ENCODE measurements at places on chromosomes 11 and 22.

DNA sequence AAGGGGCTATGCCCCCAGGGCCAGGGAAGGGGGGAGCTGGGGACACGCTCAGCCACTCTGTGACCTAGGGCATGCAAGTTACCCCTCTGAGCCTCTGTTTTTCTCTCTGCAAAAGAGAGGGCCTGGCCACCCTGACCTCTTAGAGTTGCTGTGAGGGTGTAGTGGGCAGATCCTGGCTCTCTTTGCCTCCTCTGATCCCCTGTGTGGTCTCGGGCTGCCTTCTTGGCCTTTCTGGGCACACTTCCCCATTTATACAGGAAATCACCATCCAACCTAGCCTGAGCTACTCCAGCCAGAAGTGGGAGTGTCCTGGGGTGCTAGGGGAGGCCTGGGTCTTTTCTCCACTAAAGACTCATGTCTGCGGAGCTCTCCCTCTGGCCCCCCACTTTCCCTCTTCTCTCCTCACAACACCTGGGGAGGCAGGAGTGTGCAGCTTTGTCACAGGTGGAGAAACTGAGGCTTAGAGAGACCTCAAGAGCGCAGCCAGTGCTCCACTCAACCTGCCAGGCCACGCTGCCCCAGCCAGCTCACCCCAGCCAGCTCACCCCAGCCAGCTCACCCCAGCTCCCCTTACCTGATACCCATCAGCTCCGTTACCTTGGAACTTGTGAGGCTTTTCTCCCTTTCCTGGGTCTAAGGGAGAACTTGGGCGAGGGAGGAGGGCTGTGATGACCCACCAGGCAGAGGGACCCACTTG, 1.4 kb downstream of the AIFM3 start:
- DNase-seq, result no peak

DNA sequence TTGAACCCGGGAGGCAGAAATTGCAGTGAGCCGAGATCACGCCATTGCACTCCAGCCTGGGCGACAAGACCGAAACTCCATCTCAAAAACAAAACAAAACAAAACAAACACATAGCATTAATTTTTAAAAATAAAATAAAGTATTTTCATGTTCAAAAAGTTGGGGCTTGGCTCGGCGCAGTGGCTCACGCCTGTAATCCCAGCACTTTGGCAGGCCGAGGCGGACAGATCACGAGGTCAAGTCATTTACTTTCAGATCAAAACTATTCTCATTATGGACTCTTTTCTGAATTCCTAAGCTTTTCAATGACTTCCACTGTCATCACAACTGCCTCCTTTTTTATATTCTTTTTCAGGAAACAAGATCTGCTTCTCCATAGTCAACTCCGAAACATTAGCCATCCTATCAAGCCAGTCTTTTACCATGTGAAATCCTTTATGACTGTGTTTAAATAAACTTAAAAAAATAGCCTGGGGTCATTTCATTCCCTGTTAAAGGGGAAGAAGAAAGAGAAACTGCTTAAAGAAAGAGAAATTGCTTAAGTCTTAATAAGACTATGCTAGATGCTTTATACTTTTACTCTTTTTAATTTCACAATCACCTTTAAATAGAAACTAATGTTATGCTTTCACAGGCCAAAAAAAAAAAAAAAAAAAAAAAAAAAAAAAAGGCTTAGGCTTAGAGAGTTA, 13.1 kb upstream of the CHRNA10 start:
- DNase-seq, result no peak

DNA sequence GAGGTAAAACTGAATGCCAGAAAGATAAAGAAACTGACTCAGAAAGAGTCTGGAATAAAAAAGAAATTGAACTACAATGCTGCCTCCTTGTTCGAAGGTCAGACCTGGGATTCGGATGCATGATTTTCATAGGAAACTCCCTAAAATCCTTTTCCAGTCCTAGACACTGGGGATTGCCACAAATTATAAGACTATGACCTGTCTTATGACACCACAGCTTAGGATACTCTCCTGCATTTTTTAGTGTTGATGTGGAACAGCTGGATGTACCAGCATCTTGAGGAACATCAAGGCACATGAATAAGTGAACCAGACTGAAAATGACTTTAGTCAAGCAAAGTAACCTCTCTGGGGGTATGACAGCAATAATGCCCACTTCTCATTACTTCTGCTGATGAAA, 9.0 kb downstream of the KIRREL3 start:
- DNase-seq, result no peak

- no peak for DNase-seq
Observed at GRCh38 chr22:50303848-50304527, 3.5 kb downstream of the PLXNB2 start.

GRCh38 chr11:37595845-37596244, 997.8 kb upstream of the RAG2 start:
- no peak for DNase-seq
